ENCODE measurements at places on chromosomes 3 and 15.

GRCh38 chr15:35068846-35069475, 16.1 kb downstream of the NANOGP8 start:
- DNase-seq, result no peak

DNA sequence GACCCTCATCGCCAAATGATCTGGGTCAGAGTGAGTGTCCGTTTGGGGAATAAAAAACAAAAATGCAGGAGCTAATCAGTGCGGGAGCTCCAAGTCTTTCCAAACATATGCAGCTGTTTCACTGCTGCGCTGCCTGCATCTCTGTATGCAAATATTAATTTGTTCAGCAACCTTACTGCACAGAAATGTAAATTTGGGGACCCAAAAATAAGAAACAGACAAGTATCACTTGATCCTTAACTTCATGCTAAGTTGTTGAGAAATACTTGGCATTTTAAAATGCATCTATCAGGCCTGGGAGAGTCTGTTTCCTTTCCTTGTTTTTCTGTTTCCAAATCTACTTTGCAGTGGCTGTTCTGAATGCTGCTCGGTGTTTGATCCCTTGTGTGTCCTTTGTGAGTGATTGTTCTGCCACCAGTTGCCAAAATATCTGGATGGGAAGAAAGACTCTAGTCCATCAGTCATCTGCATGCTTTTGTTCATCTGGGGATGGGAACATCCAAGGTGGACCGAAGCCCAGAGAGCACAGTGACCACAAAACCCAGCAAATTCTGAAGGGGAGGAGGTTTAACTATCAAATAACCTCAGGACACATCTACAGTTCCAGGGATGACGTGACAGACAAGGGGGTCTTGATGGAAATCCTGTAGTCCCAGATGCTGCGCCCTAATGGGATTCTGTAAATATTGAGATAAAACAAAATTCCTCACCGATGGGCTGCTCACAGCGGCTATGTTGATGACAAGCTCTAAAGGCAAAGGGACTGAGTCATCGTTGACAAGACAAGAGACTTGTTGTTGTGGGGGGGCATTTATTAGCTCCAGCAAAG, 199.5 kb upstream of the WNT5A start:
- DNase-seq, result no peak

GRCh38 chr3:153760948-153761347, 360.2 kb upstream of the ARHGEF26 start:
- DNase-seq, result no peak

- DNase-seq, result no peak
Measured at GRCh38 chr3:145716519-145716918, 444.5 kb downstream of the PLOD2 start.

DNA sequence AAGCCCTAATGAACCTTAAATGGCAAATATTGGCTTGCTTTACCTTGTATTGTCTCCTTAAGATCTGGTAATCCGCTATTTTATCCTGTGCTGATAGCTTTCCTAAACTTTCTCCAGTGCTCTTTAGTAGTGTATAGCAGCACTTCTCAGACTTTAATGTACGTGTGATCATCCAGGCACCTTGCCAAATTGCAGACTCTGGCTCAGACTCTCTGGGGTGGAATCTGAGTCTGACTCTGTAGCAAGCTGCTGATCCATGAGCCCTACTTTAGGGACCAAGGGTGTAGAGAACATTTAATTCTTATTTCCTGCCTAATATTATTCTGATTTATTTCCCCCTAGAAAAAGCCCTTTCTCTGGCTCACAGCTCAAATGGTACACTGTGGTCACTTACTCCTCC, 518.8 kb upstream of the ZNF385D start:
- DNase-seq, result no peak

DNA sequence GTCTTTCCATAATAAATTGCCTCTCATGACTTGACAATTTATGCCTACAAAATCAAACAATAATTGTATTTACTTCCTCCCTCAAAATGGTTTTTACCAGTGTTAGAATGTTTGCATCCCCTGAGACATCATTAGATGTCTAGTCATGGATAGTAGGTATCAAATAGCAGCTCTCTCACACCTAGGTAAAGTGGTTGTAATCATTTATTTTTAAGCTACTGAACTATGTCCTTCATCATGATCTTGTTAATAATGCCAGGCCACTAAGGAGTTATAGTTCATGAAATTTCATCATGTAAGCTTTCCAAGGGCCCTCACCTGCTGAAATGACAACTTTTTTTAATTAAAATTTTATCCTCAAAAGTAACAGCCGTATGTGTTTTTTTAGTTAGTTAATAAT, 134.1 kb downstream of the ARPP21 start:
- DNase-seq, result no peak

- DNase-seq, result no peak
Measured at GRCh38 chr3:180749796-180750195, 70.5 kb upstream of the CCDC39 start.

- DNase-seq, result no peak
Measured at GRCh38 chr3:150259526-150260397, 148.3 kb upstream of the TSC22D2 start.

GRCh38 chr3:69499899-69500421, 114.1 kb upstream of the FRMD4B start:
- peak; percentile 51 for DNase-seq

DNA sequence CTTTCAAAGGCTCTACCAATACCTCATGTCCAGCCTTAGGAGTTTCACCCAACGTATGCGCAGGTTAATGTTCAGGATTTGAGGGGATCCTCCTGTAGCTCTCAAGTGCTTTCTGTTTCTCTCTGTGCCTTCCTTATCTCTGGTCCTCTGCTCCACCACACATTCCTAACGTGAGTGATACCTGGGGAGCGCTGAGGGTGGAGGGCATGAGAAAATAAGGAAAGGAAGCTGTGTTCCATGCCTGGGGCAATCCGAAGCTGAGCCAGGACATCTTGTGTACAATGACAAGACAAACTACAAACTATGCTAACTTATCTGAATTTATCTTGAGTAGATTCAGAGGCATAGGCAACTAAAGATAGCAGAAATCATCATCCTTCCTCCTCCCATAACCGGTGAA, 136.4 kb downstream of the SST start:
- no peak for DNase-seq

- DNase-seq, result no peak
Measured at GRCh38 chr3:197833930-197834715, 43.1 kb downstream of the LRCH3 start.

DNA sequence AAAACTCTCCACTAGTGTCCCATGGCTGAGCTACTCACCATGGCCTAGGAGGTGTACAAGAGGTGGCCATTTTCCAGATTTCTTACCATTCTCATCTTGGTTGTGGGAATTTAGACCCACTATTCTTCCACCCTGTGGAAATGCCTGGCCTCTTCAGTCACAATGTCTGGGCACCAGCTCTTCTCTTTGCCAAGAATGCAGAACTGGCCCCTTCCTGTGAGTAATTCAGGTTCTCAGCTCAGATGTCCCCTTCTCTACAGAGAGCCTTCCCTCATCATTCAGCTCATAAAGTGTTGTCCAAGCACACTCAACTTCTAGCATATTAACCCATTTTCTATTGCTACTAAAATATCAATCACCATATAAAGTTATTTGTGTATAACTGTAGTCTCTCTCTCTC, 575.5 kb upstream of the KCNMB2 start:
- no peak for DNase-seq

DNA sequence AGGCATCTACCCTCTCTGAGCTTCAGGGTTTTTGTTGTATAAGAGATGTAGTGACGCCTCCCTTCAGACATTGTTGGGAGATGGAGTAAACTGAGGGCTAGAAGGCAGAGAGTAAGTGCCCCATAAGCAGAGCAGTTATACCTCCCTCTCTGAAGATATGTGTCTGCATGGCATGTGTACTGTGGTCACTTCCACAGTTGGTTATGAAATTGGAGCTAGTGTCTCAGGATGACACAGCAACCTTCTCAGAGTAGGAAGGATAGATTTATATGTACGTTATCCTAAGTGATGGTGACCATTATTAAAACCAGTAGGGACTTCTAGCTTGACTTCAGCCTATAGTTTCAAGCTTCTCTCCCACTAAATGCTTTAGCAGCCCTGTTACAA, 17.9 kb downstream of the PXK start:
- no peak for DNase-seq

GRCh38 chr3:164929642-164930041, 148.7 kb downstream of the SI start:
- DNase-seq, result no peak

- DNase-seq, result no peak
Measured at GRCh38 chr3:32184187-32184730, 54.2 kb upstream of the CMTM8 start.
